Activated T-helper 1 cell treated with anti-CD3 and anti-CD28 coated beads, Interleukin-2, amount 50 U/mL, for 16 hours (primary cell): ENCODE measurements at places on chromosomes 1 and 21.

- DNase-seq = peak; percentile 46
Observed at GRCh38 chr1:205227584-205228013, at the start of gene TMCC2. Gene TMCC2, plus strand, starts transcription at chr1:205227946. Its CDS starts 619 bp downstream, at chr1:205228565.

DNA sequence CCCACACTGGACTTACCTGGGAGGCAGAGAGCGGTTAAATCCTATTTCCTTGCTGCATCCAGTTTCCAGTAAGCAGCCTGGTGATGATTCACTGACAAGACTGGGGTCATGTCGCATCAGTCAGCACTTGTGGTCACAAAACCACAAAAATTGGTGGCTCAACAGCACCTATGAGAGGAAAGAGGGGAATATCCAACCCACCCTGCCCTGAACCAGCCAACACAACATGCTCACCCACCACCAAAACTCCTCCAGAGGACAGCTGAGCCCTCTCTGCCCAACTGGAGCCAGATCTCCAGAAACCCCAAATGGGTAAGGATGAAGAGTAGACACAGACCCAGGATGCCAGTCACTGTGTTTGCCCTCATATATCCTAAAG, 64.0 kb downstream of the CD46 start:
- no peak for DNase-seq

DNA sequence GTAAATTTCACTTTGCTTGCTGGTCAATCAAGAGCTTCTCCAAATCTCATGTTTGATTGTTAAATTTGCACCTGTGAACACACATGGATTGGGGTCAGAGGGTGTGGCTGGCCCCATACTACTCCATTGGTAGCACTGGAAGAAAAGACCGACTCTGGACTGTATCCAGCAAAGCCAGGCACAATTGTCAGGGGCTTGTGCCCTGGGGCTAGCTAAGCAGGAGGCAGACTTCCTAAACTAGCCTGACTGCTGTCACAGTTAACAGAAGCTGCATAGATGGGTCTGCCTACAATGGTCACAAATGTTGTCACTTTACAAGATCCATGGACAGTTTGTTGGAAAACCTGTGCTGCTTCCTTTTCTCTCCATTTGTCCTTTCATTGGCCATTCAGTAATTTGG, 421.0 kb downstream of the DSCAM start:
- no peak for DNase-seq

GRCh38 chr1:50300297-50300696, 122.9 kb downstream of the DMRTA2 start:
- no peak for DNase-seq

- DNase-seq = no peak
Observed at GRCh38 chr1:78170859-78171258, 125.1 kb downstream of the GIPC2 start.

DNA sequence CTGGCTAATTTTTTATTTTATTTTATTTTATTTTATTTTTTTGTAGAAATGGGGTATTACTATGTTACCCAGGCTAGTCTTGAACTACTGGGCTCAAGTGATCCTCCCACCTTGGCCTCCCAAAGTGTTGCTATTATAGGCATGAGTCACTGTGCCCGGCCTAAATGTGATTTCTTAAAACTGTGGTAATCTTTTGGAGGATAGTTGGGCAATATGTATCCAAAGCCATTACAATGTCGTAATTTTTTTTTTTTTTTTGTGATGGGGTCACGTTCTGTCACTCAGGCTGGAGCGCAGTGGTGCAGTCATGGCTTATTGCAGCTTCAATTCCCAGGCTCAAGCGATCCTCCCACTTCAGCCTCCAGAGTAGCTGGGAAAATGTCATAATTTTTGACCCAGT, 14.2 kb downstream of the ETV3L start:
- DNase-seq = no peak

DNA sequence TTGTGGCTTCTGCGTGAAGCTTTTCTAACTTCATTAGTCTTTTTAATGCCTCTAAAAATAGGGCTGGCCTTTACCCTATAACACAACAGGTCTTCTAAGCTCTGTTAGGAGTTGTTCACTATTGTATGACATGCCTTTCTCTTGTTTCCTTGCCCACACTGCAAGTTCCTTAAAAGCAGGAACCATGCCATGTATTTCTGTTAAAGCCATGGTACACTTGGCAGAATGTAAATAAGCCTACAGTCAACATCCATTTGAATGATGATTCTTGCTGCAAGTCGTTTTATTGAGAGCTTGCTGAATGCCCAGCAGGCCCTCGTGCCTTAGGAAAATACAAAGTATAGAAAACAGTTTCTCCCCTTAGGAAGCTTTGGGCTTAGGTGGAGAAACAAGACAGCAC, 214.6 kb downstream of the DUSP10 start:
- no peak for DNase-seq
